ENCODE measurements at places on chromosomes 4 and X. TPM values are rescaled to one million over a fixed set of nuclear protein-coding genes. Genes with fewer than 3 reads are reported as not detected.

Gene PF4V1
- total RNA-seq: not detected

Gene HTRA3
- not detected for total RNA-seq

Gene GLOD5
- not detected for total RNA-seq

Gene DCAF4L1
- total RNA-seq: 0.42 TPM

Gene QRFPR
- total RNA-seq: not detected

Gene SRPK3
- not detected for total RNA-seq

Data from CD4-positive, alpha-beta memory T cell (primary cell).